ENCODE measurements at places on chromosomes 1 and 21.

DNA sequence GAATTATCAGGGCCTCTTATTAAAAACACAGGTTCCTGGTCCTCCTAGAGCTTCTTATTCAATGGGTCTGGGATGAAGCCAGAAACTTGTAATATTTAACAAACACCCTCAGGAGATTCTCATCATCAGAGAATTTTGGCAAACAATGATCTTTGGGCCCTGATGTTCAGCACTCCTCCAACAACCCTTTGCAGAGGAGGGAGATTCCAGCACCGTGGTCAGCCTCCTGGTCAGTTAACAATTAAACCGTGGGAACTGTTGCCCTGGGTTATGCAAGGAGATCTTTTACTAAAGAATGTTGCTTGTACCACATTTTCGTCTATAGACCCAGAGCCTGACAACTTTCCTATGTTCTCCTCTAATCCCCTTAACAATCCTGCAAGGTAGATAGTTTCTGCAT is 294.4 kb downstream of the PLPP3 start:
- no peak for DNase-seq

GRCh38 chr1:201397675-201398074 is 1.4 kb downstream of the LAD1 start:
- DNase-seq: no peak

GRCh38 chr21:42467140-42467983 is 28.7 kb downstream of the RSPH1 start:
- no peak for DNase-seq

GRCh38 chr1:155223047-155223446 is 14.6 kb downstream of the MTX1 start:
- no peak for DNase-seq

DNA sequence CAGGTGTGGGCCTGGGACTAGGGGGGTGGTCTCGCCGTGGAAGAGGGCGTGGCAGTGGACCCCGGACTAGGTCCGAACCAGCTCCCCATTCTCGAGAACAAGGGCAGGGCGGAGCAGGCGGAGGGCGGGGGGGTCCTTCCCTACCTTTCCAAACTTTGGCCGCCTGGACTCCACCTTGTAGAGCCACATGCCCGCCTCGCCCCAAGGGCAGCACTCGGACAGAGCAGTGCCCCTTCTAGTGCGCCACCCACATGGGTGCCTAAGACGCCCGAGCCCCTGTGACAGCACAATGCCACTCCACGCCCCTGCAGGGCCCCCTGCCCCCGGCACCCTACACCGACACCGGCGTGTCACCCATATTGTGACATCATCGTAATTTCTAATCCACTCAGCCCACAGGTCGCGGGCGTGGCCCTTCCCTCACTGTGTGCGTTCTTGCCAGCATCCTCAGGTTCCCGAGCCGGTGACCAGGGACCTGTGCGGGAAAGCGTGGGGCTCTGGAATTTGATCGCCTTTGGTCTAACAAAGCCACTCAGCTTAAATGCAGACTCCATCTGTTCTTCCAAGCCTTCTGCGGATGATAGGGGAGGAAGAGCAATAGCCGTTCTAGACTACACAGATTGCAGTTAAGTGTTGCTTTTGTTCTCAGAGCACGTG is 553 bp upstream of the STMN1 start:
- DNase-seq: peak; percentile 40

DNA sequence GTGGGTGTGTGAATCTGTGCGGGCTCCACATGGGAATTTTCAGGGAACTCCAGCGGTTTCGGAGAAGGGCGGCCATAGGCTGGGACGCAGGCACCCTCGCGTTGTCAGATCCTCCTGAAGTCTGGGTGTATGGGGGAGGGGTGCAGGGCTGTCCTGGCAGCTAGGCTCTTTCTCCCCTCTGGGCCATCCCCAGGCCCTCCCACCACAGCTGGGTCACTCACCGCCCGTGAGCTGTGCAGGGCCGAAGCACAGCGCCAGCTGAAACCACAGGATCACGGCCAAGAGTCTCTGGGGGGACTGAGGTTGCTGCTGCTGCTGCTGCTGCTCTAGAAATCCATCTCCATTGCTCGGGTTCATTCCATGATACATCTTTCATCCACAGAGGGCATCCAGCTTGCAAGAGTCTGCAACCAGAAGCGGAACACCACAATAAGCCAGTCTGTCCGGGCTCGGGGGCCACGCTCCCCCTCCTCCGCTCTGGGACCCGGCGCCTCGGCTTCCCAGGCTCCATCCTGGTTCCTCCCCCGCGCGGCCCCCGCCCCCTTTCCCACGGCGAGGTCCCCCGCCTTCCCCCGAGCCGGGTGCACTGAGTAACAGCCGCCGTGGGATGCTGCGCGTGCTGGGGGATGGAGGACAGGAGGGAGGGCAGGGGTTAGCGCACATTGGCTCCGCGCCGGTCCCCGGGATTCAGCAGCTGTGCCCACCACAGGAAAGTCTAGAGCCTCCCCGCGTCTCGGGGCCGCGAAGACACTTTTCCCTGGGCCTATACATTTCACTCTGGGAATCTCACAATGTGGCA is 720 bp downstream of the SUSD4 start:
- peak; percentile 47 for DNase-seq

DNA sequence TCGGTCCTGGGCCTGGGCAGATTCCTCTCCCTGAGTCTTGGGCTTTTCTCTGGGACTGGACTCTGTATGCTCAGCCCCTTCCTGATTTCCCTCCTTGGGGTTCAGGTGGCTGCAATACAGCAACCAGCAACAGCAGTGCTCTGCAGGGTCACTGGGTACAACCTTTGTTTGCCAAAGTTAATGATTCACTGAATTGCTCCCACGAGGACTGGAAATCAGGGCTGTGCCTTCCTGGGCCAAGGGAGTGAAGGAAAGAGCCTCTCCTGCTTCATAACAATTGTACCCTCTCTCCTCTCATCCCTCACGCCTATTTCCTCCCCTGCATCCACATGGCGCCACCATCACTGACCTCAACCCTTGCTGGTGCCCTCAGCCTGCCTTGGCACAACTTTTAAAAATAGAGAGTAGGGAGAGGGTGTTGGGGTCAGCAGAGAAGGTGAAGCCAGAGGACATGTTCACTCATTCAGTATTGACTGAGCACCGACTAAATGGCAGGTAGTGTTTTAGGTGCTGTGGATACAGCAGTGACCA is 52.8 kb upstream of the GOLT1A start:
- no peak for DNase-seq

DNA sequence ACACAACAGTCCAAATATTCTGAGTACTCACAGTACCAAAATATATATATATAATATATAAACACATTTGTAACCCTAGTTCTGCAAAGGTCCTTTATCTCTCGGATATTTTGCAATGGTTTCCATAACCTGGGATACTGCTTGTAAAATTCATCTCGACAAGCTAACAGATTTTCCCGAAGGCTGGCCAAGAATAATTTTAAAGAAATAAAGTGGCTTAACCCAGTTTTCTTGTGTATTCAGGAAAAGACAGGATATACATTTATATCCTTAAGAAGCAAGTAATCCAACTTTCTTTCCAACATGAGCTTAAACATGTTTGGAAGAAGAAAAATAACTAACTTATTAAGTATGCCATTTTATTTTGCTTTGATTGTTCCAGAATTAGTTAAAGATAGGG is 348.7 kb upstream of the RUNX1 start:
- no peak for DNase-seq

GRCh38 chr1:3831689-3832088 is 25.3 kb downstream of the CEP104 start:
- no peak for DNase-seq

DNA sequence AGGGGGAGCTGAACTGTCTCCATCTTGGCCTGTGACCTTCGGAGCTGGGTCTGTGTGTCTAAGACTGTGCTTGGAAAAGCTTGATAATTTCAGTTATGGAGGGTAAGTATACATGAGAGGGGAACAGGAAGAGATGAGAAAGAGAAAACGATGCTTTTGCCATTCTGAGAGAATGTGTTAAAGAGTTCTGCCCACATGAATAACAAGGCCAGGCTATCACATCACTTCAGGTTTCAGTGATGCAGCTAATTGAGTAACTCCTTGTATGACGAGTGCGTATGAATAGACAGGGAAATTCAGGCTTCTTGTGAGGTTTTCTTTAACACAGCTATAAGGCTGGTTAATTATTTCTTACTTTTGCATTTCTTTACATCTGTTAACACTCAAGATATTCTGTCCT is 81.0 kb downstream of the PLPPR5 start:
- DNase-seq: no peak

DNA sequence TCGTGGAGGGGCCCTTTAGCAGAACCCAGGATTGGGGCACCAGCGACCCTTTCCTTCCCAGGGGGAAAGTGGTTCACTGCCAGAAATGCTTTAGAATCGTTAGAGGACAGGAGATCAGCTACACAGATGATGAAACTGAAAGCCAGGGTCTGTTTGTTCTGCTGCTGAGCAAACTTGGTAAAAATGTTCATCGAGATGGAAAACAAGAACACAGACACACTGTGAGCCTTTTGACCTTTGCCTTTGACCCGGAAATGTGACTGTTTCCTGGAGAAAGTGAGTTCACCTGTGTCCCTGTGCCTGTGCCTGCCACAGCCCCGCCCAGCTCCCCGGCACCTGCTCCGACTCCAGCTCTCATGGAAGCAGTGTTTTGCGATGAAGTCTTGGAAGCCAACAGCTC is 234.3 kb downstream of the CAMTA1 start:
- no peak for DNase-seq

- DNase-seq: no peak
Observed at GRCh38 chr21:34813266-34813894, 144.6 kb downstream of the CLIC6 start.

- DNase-seq: no peak
Observed at GRCh38 chr1:14467112-14467511, 131.4 kb upstream of the KAZN start.

DNA sequence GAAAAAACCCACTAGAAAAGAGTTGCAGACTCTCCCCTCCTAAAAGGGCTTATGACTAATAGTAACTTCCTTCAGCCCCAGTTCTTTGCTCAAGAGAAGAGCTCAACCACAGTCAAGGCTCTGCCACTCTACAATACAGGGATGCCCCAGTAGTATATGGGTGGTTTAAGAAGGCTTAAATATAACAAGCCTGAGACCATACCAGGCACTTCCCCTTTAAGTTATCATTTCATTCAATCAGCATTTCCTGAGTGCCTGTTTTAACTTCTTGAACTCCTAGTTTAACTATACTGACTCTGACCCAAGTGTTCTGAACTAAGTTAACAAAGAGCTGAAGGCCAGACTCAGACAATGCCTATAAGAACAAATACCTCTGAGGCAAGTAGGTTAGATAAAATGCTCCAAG is 19.8 kb downstream of the PRPF38A start:
- DNase-seq: no peak

Data from activated CD4-positive, alpha-beta T cell treated with anti-CD3 and anti-CD28 coated beads for 48 hours (primary cell).